HCT116 (cell line): ENCODE measurements at places on chromosomes 6 and 20. TPM values are rescaled to one million over a fixed set of nuclear protein-coding genes. Genes with fewer than 3 reads are reported as not detected.

The CABLES2 gene
- 8.9 TPM for total RNA-seq

The TFAP2C gene
- total RNA-seq = 6.9 TPM

The COL19A1 gene
- total RNA-seq = not detected

The GNRH2 gene
- total RNA-seq = 0.32 TPM

- no peak for DNase-seq
Observed at GRCh38 chr20:24149881-24150307, 161.3 kb upstream of the GGTLC1 start.

DNA sequence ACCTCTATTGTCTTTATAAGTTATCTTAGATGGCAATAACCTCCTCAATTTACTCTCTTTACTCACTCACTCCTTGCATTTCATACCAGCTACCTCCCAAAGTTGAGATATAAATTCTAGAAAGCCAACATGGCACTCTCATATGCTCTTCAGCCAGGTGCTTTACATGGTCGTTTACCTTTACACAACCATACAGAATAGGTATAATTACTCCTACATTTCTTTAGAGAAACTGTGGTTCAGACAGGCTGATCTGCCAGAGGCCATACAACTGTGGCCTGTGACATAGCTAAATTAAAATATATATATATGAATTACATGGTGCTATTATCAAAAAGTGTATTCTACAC lies 45.7 kb downstream of the HBS1L start:
- no peak for DNase-seq

The ELOVL2 gene
- 0.07 TPM for total RNA-seq

GRCh38 chr6:155031091-155031490 lies 36.0 kb downstream of the TIAM2 start:
- DNase-seq = no peak

DNA sequence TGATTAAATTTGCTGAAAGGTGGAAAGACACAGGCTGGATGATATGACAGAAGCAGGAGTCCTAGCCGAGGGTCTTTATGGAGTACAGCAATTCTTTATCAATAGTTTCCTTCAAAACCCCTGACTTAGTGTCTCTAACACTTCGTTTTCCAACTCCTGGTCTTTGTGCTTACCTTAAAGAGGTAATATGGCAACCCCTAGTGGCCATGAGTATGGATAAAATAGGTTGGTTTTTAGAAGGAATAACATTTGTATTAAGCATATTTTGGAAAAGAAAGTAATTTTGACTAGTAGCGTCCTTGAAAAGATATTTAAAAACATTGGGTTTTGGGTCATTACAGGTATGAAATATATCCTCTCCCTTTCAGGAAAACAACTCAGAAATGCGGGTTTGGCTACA lies 51.9 kb downstream of the VGLL2 start:
- DNase-seq = peak; percentile 13

DNA sequence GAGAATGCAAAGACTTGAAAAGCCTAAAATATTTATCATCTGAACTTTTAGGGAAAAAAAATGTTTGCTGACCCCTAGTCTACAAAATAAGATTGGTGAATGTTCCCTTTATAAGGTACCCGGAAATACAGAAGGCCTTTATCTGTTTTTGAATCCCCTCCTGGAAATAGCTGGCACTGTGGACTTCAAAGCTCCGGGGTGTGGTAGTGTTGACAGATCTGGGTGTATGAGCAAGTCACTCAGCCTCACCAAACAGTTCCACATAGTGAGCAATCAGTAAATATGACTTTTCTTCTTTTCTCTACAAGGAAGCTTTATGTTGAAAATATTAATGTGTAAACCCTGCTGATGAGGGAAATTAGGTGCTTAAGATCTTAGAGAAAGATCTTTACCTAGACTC lies 29.2 kb upstream of the HTR1B start:
- no peak for DNase-seq

DNA sequence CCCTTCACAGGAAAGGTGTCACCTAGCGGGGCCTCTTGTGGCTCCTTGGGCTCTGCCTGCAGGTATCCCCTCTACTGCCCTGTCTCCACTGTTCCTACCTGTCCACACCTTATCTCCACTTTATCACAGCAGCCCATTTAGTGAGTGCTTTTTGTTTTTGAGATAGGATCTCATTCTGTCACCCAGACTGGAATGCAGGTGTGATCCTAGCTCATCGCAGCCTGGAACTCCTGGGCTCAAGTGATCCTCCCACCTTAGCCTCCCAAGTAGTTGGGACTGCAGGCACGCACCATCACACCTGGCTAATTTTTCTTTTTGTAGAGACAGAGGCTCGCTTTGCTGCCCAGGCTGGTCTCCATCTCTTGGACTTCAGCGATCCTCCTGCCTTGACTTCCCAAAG lies 48.0 kb downstream of the BCAS4 start:
- no peak for DNase-seq

GRCh38 chr6:169396554-169397163 lies 143.0 kb upstream of the THBS2 start:
- DNase-seq = no peak

DNA sequence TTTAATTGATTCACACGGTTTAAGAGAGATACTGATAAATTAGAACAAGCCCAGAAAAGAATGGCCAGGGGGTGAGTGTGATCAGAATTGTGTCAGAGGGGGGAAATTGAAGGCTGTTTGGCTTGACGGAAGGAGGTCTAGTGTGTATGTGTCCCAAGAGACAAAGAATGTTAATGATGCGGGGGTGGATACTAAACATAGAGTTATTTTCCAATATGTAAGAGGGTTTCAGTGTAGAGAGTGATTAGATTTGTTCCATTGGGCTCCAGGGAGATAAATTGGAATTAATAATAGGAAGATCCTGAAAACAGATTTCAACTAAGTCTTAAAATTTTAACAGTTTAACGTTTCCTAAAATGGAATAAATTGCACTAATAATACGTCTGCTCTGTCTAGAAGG lies 38.1 kb upstream of the UTRN start:
- no peak for DNase-seq

The APOBEC2 gene
- total RNA-seq = not detected

DNA sequence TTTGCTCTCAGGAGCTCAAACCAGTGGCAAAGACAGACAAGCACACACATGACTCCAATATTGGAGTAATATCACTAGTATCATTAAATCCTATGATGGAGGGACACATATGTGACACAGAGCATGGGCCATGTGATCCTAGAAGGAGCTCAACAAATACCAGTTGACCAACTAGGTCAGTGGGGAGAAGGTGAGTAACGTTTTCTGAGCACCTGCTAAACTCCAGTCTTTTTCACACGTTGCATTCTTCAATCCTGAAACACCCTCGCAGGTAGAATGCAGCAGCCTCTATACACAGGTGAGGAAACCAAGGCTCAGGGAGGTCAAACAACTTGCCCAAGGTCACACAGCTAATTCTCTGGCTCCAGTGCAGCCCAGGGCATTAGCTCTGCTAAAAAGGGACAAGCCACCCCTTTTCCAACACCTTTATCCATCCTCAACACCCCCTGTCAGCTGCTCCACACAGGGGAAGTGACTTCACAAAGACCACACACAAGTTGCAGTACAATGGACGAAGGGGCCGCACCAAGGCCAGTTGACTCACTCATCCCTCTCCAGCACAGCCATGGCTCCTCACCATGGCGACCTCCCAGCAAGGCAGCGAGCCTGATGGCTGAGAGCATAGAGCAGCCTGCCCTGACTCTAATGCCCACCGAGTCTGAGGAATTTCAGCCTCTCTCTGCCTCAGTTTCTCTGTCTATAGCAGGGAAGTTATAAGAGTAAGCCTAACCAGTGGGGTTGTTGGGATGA lies 4.4 kb downstream of the CAPN11 start:
- DNase-seq = no peak

The C6orf163 gene
- total RNA-seq = 1.5 TPM

- DNase-seq = no peak
Observed at GRCh38 chr20:25038103-25038410, 19.9 kb downstream of the ACSS1 start.

- no peak for DNase-seq
Observed at GRCh38 chr6:154617175-154617574, 106.7 kb upstream of the CNKSR3 start.

GRCh38 chr6:107691062-107691751 lies 132.9 kb downstream of the SCML4 start:
- no peak for DNase-seq

The OR2J1 gene
- not detected for total RNA-seq

DNA sequence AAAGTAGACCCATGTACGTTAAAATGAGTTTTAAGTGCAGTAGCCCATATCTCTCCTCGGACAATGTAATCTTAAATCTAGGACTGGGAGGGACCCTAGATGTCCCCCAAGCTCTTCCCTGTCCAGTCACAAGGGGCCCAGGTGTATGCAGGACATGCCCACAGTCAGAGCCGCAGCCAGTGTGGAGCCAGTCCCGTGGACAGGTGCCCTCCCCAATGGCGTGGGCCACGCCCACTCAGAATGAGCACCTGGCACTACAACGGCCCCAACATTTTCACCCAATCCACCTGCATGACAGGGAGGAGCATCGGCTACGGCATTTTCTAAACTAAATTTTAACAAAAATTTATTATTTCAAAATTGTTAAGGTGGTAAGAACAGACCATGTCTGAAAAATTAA lies 53.2 kb downstream of the WDR27 start:
- DNase-seq = no peak

DNA sequence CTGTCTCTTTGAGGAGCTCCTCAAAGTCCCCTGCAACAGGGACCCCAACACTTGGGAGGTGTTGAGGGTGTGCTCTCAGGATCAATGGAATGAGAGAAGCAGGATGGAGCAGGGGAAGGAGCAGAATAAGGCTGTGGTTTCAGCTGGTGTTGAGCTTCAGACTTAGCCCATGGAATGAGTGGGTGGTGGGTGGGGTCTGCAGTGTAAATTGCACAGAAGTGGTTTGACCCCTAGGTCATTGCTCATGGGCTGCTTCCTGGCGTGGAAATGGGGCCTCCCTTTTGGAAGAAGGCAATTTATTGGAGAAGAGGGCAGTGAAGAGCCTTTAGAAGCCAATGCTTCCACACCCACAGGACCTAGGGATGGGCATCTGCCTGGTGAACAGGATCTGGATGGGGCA lies 37.0 kb upstream of the KCNG1 start:
- no peak for DNase-seq

DNA sequence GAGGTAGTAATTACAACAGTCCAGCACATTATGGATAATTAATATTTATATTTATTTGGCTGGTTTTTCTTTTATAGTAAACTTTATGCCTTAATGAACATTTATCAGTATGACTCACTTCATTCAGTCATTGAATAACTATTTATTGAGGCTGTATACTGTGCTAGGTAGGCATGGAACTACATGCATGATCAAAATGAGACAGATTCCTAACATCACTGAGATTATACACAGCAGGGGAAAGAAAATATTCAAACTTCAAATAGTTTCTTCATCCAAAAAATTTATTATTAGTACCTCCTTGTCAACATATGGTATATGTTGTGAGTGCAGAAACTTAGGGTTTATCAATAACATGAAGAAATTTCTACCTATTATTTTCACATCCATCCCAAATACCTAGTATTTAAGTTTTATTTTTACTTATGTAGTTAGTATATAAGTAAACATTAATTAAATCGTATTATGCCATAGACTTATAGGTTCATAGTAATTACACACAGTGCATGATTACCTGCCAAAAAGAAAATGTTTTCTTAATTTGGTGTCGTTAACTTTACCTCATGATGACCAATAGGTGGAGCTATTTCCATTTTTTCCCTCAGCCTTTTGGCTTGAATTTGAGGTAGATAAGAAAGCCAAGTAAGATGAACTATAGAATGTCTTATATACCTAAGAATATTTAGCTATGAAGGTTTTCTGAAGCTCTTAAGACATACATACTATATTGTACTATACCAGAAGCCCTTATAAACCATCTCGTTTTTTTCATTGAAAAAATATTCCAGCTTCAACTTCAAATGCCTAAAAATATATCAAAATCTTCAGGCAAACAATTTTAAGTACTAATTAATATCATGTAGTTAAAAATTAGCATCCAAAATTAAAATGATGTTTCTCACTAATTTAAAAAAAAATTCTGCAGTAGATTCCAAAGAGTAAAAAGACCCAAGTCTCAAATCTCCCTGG lies 12.5 kb upstream of the TMEM30A start:
- peak; percentile 65 for DNase-seq

- no peak for DNase-seq
Observed at GRCh38 chr20:17646961-17647301, 35.1 kb downstream of the RRBP1 start.

DNA sequence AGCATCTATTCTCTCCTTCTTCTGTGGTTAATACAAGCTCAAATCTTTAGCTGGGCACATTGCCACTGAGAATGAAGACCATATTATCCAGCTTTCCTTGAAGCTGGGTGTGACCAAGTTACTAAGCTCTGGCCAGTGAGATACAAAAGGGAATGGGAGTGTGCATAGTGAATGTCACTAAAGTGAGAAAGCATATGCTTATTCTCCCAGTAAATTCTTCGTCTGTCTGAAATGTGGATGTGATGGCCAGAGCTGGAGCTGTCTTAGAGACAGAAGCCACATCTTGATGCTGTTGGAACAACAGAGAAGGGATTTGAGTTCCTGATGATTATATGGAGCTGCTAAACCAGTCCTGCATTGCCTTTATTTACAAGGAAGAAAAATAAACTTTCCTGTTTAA lies 60.1 kb downstream of the SESN1 start:
- no peak for DNase-seq

GRCh38 chr6:111663692-111664564 lies 58.2 kb upstream of the TRAF3IP2 start:
- no peak for DNase-seq

The TSPO2 gene
- total RNA-seq = not detected
